ENCODE measurements at places on chromosomes 7 and 10. TPM values are rescaled to one million over a fixed set of nuclear protein-coding genes. Genes with fewer than 3 reads are reported as not detected.
A peak's percentile ranks its signal among the peaks of the same experiment; 100 is the strongest.

- no peak for ATAC-seq
These were observed 692.6 kb upstream of the COBL start for GRCh38 chr7:52009181-52009580.

- ATAC-seq, result no peak
These were observed 144.7 kb upstream of the PDE1C start for GRCh38 chr7:32214913-32215312.

- ATAC-seq, result no peak
These were observed 22.8 kb downstream of the SLC25A40 start for GRCh38 chr7:87853237-87853864.

The PRSS1 gene
- total RNA-seq, result not detected

GRCh38 chr10:102729029-102730026, 14.4 kb upstream of the WBP1L start:
- ATAC-seq, result peak; percentile 94

DNA sequence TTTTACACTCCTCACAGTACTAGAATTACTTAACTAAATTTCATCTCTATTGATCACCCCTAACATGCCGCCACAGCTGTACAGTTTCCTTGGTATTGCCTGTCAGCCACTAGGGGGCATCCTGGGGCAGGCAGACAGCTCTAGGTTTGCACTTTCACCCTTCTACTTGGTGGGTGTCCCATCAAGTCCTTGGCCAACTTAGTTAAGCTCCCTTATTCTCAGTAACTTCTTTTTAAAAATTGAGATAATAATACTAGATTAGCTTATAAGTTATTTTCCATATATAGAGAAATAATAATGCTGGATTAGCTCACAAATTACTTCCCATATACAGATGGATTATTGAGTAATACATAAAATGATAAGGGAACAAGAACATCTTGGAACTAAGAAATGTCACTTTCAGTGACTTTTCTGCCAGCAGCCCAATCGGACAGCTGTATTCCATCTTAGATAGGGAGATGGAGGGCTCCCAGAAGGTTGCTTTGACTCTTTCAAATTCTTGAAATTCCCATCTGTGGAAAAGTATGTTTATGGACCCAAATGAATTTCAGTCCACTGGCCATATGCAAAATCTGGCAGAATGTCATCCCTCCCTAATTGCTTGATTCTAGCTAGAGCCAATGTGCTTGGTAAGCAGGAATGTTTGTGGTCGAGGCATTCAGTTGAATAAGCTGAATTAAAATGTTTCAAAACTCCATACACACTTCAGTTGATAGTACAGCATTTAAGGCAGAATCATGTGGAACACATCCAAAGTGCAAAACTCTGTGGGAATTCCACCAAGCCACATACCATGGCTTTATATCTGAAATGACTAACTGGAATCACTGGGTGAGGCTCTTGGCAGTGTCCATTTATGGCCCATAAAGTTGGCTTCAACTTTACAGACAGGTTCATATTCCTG, 309.7 kb downstream of the CSTF2T start:
- peak; percentile 48 for ATAC-seq

DNA sequence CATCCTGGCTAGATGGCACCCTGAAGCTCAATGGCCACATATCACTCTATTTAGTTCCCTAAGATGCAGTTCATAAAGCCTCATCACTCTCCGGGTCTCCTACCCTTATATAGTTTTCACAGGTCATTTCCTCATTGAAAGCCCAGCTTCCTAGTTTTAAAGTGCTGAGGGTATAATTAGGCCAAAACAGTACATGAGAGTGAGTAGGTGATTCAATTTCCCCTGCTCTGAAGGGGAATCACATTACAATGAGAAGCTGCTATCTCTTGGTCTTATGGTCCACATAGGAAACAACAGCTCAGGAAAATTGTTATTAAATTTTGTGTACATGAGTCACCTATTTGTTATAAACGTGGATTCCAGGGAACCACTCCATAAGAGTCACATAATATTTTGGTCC, 162.0 kb downstream of the SEMA3E start:
- no peak for ATAC-seq

DNA sequence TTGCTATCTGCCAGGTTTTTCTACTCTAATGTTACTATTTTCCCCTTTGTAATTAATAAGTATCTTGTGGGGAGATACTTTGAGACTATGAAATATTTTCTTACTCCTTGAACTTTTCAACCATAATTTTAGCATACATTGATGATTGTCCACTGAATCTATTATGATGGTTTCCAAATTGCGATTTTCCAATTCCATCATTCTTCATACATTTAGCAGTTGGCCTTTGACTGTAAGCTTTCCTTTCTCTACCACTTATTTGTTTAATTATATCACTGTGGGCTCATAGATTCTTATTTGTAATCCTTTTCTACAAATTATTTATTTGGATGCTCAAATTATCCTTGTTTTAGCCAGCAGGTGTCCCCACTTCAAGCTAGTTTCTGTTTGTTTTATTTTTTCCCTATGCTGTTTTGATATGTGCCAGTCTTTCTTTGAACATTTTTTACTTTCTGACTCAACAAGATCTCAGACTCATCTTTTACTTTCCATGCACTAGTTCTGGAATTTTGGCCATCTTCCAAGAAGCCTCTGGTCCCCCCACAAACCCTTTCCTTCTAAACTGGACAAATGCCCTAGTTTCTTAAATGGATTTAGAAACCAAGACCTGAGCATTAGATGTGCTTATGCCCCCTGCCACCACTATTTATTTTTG, 11.4 kb upstream of the MRPS16 start:
- no peak for ATAC-seq

DNA sequence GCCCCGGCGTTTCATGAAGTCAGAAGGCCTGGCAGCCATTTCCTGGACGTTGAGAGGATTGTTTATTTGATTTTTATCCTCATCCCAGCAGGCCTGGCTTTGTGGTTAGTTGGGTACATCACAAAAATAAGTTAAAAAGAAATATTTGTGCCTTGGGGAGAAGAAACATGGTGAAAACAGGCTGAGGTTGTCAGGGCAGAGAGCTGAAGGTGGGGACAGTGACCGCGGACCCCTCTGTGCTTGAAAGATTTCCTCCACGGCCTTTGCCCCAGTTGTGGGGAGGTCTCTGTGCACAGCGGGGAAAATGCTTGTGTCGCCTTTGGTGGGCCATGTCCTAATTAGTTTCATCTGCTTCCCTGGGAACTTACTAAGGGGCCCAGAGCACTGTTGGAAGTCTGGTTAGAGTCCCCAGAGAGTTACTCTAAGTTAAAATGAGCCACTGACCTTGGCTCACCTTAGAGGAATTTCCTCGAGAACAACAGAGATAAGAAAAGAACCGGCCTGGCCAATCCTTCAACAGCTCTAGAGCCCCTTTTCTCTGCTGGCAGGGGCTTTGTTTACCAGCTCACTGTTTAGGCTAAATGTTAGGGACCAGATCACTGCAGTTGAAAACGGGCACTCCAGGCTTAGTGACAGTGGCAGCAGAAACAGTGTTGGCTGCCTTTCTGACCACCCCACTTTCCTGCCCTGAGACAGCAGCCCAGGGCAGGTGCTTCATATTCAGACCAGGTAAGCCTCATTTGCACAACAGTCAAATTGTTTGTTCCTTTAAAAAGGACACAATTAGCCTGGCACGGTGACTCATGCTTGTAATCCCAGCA, 37.9 kb downstream of the CRCP start:
- ATAC-seq, result no peak

The DEPP1 gene
- total RNA-seq, result 52.9 TPM

DNA sequence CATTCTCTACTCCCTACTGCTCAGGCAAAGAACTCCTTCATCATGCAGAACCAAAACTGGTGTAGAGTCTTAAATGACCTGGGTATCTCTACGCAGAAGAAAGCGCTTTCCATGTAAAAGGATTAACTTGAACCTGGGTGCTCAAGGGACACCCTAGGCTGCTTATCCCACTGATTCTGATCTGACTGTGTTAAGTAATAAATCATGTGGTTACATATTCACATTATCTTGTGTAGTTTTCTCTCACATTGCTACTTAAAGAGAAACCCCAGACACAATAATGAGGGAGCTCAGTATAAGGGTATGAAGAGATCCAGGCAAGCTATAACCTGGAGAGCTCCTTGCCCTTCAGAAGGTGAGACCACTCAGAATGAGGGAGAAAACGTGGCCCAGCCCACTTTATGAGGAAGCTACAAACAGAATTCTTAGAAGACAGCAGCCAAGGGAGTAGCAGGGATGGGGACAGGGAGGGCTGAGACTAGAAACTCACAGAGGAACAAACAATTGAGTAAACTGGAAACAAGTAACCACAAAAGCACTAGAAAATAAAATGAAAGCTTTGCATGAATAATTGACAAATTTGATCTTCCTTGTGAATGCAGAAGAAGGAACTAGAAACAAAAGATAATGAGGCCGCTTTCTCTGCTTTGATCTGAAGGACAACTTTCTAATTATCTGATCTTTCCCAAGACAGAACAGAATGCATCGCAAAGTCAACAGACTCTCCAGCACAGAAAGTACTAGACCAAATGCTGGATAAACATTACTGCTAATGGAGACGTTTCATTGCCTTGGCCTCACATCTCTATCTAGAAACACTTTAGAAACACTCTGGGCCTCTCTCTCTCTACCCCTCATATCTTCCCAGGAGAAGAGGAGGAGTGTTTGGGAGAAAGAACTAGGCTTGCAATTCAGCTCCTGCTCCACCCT, 76.1 kb downstream of the LRRC17 start:
- no peak for ATAC-seq

The ADCY1 gene
- total RNA-seq, result 0.62 TPM

The DAGLB gene
- total RNA-seq, result 9.4 TPM

GRCh38 chr7:117839507-117839906, 33.7 kb downstream of the CTTNBP2 start:
- ATAC-seq, result no peak

- ATAC-seq, result no peak
These were observed 6.3 kb upstream of the SFMBT2 start for GRCh38 chr10:7417103-7417623.

- no peak for ATAC-seq
These were observed 550.0 kb downstream of the MDFIC start for GRCh38 chr7:115471891-115472290.

DNA sequence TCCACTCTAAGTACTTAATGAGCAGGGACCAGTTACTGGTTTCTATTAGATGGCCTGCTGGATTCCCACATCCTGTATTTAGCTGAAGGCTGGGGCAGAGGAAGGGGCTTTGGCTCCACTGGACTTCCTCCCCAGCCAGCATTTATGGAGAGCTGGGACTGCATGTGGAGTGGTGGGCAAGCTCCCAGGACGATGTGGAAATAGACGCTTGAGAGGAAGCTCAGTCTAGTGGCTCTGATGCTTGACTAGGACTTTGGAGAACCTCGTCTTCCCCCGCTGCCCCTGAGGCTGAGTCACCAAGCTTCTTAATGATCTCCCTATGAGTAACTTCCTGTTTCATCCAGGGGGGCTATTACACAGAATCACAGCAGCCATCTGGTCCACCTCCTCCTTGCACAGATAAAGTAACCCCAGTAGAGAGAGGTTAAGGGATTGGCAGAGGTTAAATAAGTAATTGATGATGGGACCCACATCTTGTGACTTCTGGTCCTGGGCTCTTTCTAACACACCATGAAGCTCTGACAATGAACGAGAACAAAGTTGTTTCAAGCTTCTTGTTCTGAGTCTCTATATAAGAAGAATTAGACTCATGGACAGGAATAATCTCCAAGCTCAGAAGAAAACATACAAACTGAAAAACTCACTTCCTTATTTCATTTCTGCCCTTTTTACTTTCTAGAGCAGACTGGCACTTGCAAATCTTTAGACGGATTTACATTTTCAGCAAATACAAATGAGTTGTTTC, 126.2 kb downstream of the PRPF18 start:
- peak; percentile 88 for ATAC-seq

The CD36 gene
- total RNA-seq, result 70.8 TPM

The AUTS2 gene
- total RNA-seq, result 12.2 TPM

GRCh38 chr7:140873434-140873833, 51.3 kb downstream of the BRAF start:
- no peak for ATAC-seq

DNA sequence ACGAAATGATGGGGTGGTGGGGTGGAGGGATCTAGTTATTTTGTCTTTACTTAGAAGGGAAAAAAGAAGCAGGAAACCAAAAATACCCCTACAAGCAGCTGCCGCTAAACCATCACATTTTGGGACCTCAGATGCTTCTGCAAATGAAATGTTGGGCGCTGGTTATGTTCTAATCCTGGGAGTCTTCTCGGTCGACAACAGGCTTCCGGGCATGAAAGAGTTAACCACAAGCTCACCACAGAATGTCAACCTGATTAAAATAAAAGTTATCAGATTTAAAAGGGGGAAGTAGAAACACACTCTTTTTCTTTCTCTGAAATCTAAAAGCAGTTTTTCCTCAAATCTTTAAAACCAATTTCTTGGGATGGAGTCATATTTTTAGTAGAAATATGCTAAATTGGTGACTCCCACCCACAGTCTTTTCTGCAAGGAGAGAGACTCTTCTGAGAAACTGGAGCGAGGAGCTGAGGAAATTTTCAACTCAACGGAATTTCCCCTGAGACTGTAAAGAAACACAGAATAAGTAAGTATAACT, 16.8 kb downstream of the IL2RA start:
- no peak for ATAC-seq

The PPP1R9A gene
- 21.0 TPM for total RNA-seq

The SLC18A2 gene
- 0.93 TPM for total RNA-seq

The ARHGAP22 gene
- 4.7 TPM for total RNA-seq

DNA sequence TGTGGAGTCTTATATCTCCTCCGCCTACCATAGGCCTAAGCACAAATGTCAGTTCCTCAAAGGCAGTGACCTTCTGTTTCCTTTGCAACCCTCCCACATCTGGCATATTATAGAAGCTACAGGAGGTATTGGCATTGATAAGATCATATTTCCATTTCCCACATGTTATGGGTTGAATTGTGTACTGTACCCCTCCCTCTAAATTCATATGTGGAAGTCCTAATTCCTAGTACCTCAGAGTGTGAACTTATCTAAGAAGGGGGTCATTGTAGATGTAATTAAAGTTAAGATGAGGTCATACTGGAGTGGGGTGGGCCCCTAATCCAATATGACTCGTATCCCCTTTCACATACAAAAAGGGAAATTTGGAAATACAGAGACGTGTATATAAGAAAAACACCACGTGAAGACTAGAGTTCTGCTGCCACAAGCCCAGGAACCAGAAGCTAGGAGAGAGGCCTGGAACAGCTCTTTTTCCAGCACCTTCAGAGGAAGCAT, 6.1 kb upstream of the LAMB4 start:
- no peak for ATAC-seq

GRCh38 chr7:102305414-102306268, 19.0 kb downstream of the SH2B2 start:
- ATAC-seq, result no peak

DNA sequence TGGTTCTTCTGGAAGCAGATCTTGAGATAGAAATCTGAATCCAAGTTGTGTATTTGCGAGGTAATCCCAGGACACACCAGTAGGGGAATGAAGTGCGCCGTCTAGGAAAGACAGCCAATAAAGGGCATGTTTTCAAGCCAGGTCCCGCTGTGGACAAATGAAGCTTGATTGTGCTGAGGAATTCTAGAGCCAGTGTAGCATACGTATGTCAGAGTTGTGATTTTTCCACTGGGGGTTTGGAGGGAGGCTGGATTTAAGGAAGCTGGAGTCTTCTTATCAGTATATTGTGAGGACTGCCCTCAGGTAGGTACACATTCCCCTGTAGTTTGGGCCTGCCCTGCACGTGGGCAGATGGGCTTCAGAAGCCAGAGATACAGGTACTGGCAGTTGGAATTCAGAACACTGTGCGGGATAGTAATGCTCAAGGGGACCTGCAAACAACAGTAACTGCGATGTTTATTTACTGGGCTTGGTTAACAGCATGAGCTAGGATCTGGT, 50.9 kb downstream of the GALNT11 start:
- ATAC-seq, result no peak
